ENCODE measurements at places on chromosomes 2 and 18.

DNA sequence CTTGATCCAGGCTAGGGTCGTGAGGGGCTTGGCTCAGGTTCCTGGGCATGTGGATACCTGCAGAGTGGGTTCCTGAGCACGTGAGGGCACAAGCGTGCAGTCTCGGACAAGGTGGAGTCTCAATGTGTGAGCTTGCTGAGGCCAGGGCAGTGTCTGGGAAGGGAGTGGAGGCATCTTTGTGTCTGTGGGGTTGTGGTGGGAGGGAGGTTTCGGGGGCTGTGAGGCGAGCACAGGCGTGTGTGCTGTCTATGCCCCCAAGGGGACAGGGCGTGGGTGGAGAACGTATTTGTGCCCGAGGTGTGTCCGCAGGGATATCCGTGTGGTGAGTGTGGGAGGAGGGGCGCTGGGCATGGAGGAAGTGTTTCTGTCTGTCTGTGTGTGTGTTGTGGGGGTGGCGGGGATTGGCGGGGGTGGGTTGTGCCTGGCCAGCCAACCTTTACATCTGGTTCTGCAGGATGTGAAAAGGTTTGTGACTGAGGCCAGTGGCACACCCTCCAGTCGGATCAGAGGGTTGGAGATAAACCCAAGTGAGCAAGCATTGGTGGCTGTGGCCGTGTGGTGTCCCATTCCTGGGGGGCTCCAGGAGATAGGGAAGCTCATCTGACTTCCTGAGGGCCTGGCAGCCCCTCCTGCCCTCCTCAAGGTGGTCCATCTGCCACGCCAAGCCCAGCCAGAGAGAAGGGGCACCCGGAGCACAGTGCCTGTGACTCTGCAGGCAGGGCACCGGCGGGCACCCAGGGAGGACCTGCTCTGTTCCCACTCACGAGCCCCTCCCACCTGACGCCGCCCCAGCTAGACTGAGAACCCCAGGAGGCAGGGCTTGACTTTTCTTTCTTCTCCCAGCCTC lies 57.1 kb downstream of the ZFP36L2 start:
- no peak for DNase-seq

DNA sequence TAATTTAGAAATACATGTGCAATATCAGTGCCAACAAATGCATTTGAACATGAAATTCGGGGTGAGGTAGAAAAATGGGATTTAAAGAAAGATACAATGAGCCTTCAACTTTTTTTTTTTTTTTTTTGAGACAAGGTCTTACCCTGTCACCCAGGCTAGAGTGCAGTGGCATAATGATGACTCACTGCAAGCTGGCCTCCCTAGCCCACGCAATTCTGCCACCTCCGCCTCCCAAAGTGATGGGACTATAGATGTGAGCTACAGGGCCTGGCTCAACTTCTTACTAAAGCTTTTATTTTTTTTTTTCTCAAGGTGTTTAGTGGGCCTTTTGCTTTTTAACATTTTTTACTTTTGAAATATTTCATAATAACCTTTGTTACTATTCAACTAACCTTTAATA lies 365.6 kb downstream of the LRRTM4 start:
- DNase-seq, result no peak

DNA sequence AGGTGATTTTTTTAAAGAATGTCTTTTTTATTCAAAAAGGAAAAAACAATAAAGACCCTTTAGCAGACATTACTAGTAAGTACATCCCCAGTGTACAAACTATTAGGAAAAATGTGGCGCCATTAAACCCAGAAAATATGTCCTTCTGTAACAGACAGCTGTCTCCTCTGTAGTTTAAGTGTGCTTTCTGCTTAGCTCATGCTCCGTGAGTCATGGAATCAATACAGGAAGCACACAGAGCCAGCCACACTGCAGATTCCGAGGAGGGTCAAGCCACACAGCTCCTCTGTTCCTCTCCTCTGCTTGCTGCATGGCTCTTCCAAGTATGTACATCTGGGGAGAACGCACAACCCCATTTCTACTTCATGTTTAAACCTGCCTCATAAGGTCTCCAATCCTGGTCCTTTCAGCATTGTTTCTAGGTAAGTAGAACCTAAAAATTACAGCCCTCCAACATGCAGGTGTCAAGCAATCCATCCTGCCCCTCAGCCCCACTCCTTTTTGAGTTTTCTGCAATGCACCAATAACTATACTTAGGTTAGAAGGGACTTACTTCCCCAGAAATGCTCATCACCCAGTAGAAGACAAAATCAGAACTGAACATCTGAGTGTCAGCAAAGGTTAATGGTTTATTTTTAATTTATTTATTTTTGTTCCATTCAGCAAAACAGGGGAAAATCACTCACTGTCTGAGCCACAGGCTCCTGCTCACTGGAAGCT lies 37.5 kb downstream of the ACVR1 start:
- peak; percentile 83 for DNase-seq

GRCh38 chr2:131151398-131151797 lies 46.3 kb downstream of the PLEKHB2 start:
- DNase-seq, result no peak
